Activated CD4-positive, CD25-positive, alpha-beta regulatory T cell (primary cell): ENCODE measurements at places on chromosomes 13 and 19.

- DNase-seq: no peak
These were observed 24.0 kb downstream of the USP12 start for GRCh38 chr13:27147530-27148170.

GRCh38 chr13:48801255-48801654 is 147.5 kb downstream of the CYSLTR2 start:
- no peak for DNase-seq

GRCh38 chr13:72384186-72384823 is 343.1 kb downstream of the MZT1 start:
- no peak for DNase-seq

- DNase-seq: no peak
These were observed 19.6 kb upstream of the ZNF100 start for GRCh38 chr19:21786936-21787335.

DNA sequence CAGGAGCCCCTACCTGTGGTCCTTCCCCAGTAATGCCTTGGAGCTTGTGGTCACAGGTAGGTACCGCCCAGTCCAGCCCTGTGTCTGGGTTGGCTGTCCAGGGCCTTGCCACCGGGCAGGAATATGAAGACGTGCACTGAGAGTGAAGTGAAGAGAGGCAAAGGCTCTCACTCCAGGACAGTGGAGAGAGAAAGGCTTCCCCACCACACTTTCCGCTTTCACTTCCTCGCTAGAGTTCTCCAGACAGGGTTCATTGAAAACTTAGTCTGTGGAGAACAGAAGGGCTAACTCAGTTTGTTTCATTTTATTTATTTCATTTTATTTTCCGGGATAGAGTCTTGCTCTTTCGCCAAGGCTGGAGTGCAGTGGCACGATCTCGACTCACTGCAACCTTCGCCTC is 14.2 kb downstream of the FCAR start:
- no peak for DNase-seq

- DNase-seq: no peak
These were observed 241.2 kb upstream of the STARD13 start for GRCh38 chr13:33526718-33527117.

DNA sequence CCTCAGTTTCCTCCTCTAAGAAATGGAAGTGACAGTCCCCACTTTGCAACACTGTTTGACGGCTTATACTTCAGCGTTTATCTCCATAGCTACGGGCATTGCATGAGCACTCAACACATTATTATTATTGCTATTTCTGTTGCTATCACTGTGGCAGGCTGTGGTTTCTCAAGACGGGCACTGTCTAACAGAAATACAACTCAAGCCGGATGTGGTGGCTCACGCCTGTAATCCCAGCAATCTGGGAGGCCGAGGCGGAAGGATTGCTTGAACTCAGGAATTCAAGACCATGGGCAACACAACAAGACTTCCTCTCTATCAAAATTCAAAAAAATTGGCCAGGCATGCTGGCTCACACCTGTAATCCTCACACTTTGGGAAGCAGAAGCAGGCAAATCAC is 4.9 kb upstream of the ZSWIM4 start:
- DNase-seq: no peak

DNA sequence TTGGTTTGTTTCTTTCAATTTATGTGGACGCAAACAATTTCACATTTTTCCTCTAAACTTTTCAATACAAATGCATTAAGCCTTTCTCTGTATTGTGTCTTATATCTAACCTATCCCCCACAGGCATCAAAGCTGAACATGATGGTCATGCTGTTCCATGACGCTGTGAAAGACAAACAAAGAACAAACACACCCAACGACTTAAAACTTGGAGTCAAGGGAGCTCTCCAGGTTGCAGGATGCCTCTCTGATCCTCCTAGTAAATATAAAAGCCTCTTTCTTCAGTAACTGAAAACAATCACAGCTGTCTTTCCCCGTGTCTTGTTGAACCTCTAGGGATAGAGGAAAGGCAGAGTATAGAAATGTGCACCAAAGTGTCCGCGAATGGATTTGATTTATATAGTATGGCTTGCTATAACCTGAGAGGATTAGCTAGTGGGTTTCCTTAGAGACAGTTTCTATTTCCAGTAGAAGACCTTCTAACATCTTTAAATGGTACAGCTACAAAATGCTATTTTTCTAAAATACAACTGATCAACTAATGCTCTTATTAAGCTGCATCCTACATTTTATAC is 43.1 kb downstream of the PCDH9 start:
- no peak for DNase-seq

DNA sequence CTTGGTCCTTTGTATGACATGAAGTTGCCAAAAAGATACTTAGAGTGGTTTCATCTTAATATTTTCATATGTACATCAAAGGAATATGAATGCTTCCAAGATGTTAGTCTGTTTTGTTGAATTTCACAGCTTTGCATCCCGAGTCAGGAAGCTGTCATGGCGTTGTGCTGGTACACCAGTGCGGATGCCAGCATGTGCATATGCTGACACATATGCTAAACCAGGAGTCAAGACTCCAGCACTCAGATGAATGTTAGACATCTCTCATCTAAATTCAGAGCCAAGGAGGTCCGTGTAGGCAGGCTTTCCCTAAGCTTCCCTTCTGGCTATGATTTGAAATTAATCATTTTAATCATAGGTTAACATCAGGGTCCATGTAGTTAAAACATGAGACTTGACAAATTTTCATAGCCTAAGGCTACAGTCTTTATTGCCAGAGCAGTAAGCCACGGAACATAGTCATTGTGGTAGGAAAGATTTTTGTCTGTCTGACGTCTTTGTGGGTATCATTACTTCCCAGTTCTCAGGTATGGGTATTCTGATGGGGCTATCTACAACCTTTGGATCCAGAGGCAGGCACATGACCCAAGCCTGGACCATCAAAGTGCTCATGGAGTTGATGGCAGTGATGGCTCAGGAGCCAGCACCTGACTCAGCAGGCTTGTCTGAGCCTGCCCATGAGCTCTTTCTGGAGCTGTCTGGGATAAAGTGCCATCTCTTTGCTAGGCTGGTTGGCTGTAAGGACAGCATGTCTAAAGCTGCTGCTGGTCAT is 246.1 kb downstream of the KCNRG start:
- DNase-seq: no peak

DNA sequence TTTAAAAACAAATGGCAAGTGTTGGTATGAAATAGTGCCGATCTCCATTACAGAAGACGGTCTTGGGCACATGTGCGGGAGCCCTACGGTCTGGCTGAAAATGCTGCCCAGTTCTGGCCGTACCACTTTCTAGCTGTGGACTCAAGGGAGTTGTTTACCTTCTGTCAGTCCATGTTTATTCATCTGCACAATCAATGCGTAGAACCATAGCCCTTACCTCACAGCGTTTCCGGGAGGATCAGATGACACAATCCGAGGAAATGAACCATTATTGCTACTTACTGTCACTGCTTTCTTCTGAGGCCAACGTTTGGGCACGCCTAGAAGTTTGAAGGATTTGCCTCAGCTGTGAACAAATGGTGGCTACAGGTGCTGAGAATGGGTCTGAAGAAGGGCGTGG is 31.2 kb downstream of the GADD45B start:
- no peak for DNase-seq

GRCh38 chr13:110471833-110472162 is 89.7 kb downstream of the RAB20 start:
- DNase-seq: no peak

- DNase-seq: no peak
These were observed 4.4 kb downstream of the GAS6 start for GRCh38 chr13:113859311-113860050.

DNA sequence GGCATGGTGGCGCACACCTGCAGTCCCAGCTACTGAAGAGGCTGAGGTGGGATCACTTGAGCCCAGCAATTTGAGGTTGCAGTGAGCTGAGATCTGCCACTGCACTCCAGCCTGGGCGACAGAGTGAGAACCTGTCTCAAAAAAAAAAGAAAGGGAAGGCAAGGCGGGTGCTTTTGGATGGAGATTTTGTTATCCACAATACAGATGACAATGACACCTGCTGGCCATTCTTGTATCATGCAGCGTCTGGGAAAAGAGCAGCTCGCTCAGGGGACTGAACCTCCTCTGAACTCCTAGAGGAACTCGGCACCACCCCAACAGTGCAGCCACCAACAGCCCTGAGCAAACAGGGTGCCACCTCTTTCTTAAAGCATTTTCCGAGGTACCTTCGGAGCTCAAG is 22.8 kb downstream of the HAUS8 start:
- no peak for DNase-seq

GRCh38 chr19:39436350-39436716 is 584 bp upstream of the RPS16 start:
- DNase-seq: no peak

DNA sequence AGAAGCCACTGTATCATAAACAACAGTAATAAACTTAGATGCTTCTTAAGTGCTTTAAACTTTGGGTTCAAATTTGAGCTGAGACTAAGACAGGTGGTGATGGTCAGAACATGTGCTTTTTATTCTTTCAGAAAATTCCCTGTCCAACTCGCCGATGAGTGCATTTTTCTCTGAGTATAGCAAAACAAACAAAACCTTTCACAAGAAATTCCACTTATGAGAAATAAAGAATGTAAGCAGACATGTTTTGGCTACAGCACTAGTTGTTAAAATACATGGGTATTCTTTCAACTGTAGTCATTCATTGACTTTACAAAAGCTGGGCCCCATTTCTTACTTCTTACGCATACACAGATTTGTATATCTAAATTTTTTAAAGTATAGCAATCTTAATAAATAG is 125.6 kb downstream of the SPRY2 start:
- DNase-seq: no peak

GRCh38 chr19:1526066-1526778 is 2.3 kb downstream of the PLK5 start:
- no peak for DNase-seq

GRCh38 chr19:31801611-31802010 is 452.4 kb upstream of the TSHZ3 start:
- no peak for DNase-seq

DNA sequence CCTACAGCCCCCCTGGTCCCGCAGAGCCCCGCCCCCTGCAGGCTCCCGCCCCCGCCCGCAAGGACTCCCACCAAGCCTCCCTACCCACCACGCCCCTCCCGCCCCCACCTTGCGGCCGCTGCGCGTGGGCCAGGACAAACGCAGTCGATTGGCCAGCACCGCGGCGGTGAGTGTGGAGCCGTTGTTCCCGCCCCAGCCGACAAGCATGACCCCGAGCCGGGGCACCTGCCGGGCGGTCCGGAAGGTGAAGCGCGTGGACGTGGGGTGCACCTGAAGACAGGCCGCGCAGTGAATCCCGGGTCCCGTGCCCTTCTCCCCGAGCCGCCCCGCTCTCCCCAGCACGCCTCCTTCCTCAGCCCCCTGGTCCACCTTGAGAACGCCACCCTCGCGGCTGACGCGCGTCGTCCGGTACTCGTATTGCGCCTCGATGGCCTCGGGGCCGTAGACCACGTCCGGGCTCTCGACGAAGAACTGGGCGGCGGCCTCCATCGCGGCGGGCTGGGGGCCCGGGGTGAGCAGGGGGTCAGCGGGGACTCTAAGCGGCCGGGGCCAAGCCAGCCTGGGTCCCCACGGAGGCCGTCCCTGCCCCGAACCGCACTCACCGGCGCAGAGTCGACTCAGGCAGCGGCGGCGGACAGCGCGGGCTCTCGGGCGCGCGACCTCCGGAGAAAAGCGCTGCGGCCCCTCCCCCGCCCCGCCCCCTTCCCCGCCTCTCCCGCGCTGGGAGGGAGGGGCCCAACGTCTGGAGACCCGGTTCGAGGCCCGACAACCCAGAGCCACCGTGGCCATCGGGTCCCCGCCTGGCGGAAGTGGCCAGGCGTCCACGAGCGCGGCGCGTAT is at the start of gene ISYNA1:
TSS of gene ISYNA1 (minus strand) at position 643 of the 840 bp plus-strand sequence. CDS start at position 489, 154 bp downstream.
- DNase-seq: peak; percentile 27

- no peak for DNase-seq
These were observed 216.2 kb downstream of the IRS2 start for GRCh38 chr13:109569958-109570711.

DNA sequence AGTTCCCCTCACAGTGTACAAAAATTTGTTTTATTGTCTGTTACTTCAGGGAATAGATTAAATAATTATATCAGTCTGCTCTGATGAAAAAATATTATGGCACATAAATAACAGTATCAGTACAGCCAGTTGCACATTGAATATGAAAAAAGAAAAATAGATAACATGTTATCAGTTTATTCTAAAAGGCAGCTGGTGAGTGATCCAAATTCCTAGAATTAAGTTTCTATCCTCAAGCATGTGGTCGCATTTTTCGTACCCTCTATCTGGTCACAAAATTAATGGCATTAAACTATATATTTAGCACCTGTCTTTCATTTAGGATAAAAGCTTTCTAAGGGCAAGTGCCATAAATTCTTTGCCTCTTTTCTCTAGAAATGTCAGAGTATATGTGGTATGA is 944.8 kb upstream of the PCDH9 start:
- no peak for DNase-seq

DNA sequence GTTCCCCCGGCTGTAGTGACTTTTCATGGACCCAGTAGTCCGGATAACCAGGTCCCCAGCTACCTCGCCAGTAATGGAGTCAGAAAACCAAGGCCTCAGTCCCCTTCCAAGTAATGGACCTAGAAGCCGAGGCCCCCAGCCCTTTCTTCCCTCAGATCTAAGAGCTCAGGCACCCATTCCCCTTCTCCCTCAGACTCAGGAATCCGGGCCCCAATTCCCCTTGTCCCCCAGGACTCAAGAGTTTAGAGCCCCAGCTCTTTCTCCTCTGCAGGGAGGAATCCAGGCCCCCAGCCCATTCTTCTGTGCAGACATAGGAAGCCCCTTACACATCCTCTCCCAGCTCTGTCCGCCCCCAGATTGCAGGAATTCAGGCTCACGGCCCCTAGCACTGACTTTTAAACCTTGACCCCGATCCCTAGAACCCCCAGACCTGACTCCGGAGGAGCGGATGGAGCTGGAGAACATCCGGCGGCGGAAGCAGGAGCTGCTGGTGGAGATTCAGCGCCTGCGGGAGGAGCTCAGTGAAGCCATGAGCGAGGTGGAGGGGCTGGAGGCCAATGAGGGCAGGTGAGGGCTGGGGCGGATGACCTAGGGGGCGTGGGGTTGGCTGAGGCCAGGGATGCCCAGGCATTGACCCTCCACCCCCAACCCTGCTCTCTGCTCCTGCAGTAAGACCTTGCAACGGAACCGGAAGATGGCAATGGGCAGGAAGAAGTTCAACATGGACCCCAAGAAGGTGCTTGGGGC is 938 bp downstream of the CYTH2 start:
- DNase-seq: no peak

DNA sequence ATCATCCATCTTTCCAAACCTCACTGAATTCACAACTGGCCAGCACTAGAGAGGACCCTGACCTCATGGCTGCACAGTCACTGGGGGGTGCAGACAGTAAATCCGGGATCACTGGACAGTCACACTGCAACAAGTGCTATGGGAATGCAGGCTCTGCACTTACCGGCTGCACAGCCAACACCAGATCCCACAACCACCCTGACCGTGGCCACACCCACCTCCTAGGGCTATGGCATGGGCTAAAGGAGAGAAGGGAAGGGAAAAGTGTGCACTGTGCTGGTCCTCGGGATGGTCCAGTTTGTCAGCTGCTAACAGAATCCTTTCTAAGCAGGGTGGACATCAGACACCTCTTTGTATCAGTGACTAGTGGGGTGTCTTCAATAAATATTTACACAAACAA is 118.2 kb downstream of the MIPEP start:
- no peak for DNase-seq
